ENCODE measurements at places on chromosomes 5 and 9.

- DNase-seq = no peak
Measured at GRCh38 chr5:14168144-14168792, 25.1 kb downstream of the TRIO start.

- no peak for DNase-seq
Measured at GRCh38 chr5:35785601-35786085, 71.0 kb upstream of the IL7R start.

DNA sequence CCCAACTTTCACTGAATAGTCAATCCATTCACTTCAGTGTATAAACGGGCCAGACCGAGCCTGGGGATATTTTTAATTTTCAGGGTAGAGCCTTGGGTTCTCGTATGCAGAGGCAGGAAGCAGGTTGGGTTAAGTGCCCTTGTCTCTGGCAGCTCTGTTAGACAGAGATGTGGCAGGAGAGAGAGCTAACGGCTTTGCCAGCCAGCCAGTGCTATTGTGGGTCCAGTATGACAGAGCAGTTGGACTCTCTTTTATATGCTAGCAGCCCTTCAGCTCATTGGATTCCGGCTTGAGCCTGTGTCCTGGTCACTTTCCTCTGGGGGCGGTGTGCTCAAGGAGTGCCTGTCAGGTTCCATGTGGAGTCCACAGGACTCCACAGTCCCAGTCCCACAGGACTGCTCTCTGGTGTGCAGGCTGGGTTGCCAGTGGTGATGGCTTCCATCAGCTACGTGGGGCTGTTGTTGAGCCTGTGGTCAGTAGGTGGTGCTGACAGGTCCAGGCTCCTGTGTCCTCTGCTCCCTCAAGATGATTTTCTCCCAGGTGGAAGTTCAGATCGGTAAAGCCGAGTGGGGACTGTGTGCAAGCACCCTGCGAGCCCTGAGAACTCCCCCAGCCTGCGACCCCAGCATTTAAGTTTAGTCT lies 14.3 kb downstream of the CLTA start:
- DNase-seq = no peak

GRCh38 chr9:81694541-81694940 lies 5.2 kb upstream of the TLE1 start:
- DNase-seq = no peak

DNA sequence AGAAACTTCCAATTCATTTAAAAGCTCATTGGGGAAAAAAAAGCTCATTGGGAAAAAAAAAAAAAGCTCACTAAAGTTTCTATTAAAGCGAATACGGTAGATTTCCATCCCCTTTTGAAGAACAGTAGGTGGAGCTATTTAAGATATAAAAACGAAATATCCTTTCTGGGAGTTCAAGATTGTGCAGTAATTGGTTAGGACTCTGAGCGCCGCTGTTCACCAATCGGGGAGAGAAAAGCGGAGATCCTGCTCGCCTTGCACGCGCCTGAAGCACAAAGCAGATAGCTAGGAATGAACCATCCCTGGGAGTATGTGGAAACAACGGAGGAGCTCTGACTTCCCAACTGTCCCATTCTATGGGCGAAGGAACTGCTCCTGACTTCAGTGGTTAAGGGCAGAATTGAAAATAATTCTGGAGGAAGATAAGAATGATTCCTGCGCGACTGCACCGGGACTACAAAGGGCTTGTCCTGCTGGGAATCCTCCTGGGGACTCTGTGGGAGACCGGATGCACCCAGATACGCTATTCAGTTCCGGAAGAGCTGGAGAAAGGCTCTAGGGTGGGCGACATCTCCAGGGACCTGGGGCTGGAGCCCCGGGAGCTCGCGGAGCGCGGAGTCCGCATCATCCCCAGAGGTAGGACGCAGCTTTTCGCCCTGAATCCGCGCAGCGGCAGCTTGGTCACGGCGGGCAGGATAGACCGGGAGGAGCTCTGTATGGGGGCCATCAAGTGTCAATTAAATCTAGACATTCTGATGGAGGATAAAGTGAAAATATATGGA lies at the start of gene PCDHGA12:
PCDHGA12 (plus strand) TSS at position 176 of the 782 bp plus-strand sequence; CDS start at position 429, 253 bp downstream.
- peak; percentile 35 for DNase-seq

DNA sequence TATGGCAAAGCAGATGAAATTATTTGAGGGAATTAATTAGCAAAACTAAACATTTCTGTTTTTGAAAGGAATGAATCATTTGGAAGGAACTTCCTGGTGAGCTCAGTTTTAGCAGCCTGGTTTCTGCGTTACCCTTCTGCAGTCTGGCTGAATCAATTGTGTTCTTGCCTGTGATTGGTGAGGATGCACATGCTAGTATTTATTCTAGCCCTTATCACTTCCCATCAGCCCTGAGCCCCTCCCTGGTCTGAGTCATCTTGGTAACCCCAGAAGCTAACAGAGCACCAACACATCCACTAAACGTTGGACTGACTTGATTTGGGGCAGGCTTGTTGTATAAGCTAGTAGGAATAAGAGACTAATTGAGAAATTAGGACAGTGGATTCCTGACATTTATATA lies 6.6 kb downstream of the TJP2 start:
- DNase-seq = peak; percentile 93

DNA sequence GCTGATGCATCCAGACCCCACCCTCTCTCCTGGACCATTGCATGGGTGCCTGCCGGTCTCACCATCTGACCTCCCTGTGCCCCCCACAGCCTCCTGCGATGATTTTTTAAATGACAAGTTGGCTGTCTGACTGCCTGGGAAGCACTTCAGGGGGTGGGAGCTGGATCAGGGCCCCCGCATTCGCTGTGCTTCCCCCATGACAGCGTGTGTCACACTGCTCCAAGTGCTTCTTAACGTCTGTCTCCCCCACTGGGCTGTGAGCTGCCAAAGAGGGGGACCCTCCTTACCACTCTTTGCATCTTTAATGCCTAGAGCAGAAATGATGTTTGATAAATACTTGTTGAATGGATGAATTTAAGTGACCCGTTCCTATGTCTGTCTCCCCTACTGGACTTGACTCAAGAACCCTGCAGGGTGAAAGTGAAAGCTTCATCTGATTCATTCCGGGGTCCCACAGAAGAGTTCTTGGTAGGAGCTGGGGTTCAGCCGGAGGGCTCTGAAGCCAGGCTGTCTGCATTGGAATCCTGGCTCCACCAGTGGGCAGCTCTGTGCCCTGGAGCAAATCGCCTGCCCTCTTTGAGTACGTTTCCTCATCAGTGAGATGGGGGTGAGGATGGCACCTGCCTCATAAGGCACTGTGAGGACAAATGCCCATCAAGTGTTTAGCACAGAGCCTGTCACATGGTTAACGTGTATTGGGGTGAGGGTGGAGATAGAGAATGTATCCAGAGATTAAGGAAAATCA lies 7.6 kb upstream of the EGR1 start:
- DNase-seq = no peak

Measured in RCC 7860 (cell line).